ENCODE measurements at places on chromosomes 2 and 18.

GRCh38 chr2:182903566-182903965 is 37.1 kb upstream of the FRZB start:
- no peak for DNase-seq

- no peak for DNase-seq
Observed at GRCh38 chr2:133377021-133377481, 191.2 kb downstream of the NCKAP5 start.

GRCh38 chr2:105184420-105184819 is 57.1 kb upstream of the GPR45 start:
- no peak for DNase-seq

- DNase-seq, result no peak
Observed at GRCh38 chr18:58552057-58552461, 76.8 kb downstream of the ALPK2 start.

GRCh38 chr2:232058063-232058877 is 96.8 kb downstream of the DIS3L2 start:
- no peak for DNase-seq

DNA sequence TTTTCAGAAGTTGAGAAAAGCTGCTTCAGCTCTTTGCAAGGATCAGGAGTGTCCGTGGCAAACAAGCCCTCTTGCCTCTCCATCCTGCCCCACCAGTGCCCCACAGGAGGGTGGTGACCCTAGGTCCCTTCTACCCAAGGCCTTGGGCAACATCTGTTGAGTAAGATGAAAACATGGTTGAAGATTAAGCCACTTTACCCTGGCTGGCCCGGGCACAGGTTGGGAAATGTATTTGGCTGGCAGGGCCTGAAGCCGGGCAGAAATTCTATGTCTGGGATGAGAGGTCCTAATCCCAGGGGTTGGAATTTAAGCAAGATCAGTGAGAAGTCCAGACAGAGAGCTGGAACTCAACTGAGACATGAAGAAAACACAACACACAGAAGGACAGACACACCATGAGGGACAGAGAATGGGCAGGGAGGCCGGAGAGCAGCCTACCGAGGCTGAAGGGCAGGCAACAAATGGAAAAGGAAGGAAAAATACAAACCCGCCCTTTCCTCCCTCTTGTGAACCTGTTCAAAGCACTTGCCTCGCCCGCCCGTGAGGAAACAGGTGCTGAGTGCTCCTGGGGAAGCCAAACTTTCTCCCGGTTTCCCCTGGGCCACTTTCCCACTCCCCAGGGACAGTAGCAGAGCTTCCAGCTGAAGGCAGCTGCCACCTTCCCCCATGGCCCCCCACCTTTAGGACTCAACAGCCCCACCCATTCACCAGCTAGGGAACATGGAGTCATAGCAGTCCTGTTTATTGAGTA is 86.1 kb downstream of the TNS1 start:
- DNase-seq, result no peak

DNA sequence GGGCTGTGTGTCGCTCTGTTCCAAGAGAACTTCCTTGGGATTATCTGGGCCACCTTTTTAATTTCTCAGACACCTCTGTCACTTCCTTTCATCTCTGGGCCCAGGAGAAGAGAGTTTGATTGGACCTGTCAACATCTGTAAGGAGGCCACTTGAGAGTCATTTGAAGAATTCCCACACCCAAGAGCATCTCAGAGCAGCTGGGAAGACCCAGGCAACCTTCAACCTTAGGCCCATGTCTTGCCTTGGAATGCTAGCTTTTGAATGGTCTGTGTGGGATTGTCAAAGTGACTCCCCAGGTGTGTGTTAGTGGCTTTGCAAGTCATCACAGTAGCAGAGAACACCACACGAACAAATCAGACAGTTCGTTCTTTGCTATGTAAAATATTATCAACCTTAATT is 280.3 kb downstream of the CYRIA start:
- no peak for DNase-seq

DNA sequence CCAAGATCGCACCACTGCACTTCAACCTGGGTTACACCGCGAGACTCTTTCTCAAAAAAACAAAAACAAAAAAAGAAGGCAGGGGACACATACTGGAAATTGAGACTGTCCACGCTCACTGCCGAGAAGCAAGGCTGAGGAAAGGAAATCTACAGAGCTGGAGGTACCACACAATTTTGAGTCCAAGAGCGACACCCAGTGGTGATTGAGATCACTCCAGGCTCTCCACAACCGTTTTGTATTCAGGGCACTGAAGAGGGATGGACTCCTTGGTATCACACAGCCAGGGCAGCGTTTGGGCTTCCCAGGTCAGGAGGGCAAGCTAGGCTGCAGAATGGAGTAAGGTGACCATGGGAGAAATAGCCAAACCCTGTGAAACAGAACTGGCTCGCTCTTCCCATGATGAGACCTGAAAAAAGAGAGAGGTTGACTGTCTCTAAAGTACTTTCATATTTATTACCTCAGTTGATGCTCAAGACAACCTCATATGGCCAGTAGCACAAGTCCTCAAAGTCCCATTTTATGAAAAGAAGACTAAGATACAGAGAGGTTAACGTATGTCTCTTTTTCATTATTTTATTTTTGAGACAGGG is 74.5 kb upstream of the YPEL5 start:
- DNase-seq, result peak; percentile 14
